ENCODE measurements at places on chromosomes 5 and 9.

- peak; percentile 84 for DNase-seq
These were observed at the start of gene GAPVD1 for GRCh38 chr9:125261501-125262293. TSS of gene GAPVD1 (plus strand) at chr9:125261826. CDS start at chr9:125298922, 37,096 bp downstream.

DNA sequence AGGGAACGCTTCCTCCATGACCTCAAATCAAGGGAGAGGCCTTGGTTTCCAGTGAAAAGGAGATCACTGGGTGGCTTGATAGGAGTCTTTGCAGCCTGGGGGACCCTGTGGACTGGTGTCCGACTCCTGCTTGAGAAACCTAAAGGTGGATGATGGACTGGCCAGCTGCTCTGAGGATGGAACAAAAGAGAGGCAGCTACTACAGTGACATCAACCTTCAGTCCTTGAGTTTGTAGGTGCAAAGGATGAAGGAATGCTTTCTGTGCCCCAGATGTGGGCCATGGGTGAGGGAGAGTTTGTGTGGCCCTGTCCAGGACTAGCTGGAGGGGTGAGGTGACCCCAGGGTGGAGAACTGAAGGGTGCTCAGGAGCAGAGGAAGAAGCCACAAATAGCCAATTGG lies 114.4 kb upstream of the TBC1D2 start:
- DNase-seq: no peak

DNA sequence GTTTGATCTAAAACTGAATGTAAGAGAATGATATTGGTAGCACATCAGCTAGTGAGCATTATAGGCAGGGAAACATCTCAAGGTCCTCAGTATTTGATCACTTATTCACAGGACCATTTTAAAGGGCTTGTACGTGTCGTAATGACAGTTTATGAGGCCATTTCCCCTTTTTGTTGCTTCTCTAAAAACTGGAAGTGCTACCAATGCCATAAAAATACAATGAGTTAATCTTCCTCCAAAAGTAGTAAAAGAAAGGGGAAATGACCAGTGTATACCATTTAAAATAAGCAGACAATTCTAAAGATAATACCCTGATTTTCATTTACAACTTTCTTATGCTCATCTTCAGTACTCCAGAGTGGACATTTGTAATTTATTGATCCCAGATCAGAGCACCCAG lies 285.8 kb upstream of the PCSK5 start:
- DNase-seq: no peak

- DNase-seq: no peak
These were observed 68.1 kb downstream of the ARHGEF28 start for GRCh38 chr5:73694089-73694488.

- DNase-seq: no peak
These were observed 10.5 kb upstream of the PLEKHG4B start for GRCh38 chr5:81391-82021.

Measured in DMS153 (cell line).